ENCODE measurements at places on chromosomes 7 and 10.

DNA sequence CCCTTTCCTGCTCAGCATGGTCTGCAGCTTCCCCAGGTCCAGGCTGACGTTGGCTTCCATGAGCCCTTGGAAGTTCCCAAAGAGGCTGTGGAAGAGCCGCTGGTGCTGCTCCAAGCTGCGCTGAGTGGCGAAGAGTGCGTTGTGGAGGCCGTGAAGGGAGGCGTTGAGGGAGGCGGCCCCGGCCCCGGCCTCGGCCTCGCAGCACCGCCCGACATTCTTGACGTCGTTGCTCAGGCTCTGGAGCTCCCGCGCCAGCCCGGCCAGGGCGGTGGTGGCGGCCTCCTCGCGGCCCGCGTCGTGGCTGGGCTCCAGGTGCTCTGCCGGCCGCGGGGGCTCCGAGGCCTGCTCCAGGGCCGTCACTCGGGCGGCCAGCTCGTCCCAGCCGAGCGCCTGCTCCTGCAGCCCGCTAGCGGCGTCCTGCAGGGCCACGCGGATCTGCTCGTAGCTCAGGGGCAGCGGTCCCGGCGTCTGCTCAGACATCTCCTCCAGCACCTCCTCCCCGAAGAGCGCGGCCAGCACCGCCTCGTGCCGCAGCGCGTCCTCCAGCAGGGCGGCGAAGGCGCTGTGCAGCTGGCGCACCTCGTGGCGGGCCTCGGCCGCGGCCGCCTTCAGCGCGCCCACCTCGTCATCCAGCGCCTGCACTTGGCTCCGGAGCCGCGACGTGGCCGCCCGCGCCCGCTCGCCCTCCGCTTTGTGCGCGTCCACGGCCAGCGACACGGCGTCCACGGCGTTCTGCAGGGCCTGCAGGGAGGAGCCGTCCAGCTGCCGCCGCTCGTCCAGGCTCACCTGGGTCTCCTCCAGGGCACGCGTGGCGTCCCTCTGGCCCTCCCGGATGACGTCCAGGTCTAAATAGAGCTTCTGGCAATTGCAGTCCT, 14.7 kb downstream of the MMRN2 start:
- no peak for DNase-seq

- no peak for DNase-seq
These were observed 563.3 kb upstream of the POM121L12 start for GRCh38 chr7:52472006-52472620.

DNA sequence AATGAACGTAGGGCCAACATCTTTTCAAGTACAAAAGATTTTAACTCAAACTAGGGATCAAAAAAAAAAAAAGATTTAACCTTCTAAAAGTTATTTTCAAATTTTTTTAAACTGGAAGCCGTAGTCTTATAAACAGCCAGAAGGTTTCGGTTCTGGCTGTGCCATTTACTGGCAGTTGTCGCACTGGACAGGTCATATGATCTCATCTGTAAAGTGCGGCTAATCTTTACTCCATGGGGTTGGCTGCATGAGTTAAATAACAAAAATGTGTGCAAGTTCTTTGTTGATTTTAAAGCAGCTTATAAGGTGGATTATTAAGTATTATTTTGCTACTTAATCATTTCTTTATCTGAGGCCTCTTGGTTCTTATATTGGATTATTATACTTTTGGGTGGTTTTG, 36.6 kb downstream of the TRUB1 start:
- no peak for DNase-seq

- DNase-seq = no peak
These were observed 96.3 kb downstream of the PRPF18 start for GRCh38 chr10:13683017-13683416.

DNA sequence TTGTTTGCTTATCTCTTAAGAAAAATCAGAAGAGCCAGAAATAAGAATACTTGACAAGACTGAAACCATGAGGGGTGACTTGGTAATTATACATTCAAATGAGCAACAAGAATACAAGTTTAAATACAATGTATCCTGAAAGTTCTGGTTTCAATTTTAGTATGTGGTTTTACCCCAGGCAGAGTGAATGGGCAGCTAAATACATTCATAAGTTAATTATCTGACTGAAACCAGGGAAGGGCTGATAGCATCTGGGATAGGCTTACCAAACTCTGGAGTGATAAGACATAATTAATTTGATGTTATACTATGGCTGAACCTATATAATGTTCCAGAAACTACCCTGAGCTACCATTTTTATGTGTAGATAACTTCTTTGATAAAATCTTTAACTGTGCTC, 252.2 kb upstream of the PLXNA4 start:
- DNase-seq = no peak

- no peak for DNase-seq
These were observed 103.9 kb upstream of the LEP start for GRCh38 chr7:128137181-128137580.

- no peak for DNase-seq
These were observed 73.8 kb downstream of the SHOC2 start for GRCh38 chr10:110993024-110993693.

DNA sequence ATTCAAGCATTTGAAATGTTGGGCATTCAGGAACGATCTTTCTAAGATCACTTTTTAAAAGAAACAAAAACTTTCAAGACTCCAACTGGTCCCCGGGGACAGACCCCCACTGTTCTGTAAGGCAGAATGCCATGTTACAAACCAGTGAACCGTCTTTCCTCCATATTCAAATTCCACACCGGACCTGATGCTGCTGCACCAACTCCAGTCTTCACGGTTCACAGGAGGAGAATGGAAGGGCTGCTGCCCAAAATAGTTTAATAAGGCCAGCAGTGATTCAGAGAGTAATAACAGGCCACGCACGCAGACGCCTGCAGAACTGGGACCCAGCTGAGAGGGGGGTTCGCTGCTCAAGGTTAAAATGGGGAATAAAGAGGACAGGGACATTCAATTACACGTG, 47.2 kb downstream of the OSBPL3 start:
- no peak for DNase-seq

DNA sequence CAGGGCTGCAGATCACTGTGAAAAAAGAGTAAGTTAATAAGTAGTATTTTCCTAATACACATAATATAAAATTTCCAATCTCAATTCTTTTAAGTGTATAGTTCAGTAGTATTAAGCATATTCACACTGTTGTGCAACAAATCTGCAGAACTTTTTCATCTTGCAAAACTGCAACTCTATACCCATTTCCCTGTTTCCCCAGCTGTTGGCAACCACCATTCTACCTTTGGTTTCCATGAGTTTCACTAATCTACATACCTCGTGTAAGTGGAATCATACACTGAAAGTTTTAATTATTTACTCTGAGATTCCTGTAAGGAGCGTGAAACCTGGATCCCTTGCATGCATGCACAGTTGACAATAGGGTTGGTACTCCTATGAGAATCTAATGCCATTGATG, 155.4 kb downstream of the ZPBP start:
- no peak for DNase-seq

GRCh38 chr10:109282510-109282909, 640.8 kb downstream of the XPNPEP1 start:
- DNase-seq = no peak

DNA sequence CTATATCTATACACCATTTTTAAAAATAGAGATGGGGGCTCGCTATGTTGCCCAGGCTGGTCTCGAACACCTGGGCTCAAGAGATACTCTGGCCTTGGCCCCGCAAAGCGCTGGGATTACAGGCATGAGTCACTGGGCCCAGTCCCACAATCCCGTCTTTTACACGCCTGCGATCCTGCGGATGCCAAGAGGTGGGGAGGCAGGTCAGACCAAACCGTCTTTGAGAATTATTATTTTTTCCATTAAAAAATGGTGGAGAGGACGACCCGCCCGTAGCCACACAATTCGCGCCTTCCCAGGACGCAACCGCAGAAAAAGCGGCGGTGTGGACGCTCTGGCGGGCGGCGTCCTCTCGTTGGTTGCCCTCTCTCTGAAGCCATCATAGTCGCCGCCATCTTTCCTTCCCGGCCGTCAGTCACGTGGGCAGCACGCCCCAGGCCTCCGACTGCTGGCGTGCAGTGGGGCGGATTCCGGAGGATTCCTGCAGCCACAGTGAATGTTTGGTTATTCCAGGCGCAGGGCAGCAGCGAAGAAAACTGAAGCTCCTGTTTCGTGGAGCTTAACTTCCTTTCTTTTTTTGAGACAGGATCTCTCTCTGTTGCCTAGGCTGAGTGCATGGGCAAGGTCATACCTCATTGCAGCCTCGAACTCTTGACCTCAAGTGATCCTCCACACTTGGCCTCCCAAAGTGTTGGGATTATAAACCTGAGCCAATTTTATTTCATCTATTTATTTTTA, 9.9 kb upstream of the EPHB4 start:
- DNase-seq = peak; percentile 73

DNA sequence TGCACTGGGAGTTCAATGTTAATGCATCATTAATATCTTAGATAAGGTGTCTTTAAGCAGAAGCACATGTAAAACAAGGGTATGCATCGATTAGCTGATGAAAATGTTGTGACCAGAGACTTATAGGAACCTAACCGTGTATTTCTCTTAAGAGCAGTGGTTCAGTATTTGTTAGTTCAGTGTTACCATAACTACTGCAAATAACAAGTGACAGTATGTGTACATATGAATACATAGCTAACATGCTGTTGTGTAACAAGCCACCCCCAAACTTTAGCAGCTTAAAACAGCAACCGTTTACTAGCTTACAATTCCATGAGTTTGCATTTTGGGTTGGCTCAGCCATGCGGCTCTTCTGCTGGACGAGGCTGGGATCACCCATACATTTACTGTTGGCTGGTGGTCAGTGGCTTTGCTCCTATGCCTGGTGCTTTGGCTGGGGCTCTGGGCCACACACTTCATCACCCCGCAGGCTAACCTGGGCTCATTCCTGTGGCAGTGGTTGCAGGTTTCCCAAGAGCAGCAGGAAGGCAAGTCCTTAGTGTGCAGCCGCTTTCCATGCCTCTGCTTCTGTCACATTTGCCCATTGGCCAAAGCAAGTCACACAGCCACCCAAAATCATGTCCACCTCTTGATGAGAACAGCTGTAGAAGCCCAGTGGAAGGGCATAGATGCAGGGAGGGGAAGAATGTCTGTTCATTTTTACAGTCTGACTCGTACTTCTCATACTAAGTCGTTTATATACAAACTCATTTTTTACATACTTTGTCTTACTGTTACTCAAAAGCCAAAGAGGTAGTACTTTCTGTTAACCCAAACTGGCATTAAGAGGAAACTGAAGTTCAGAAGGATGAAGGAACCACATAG, 103.3 kb upstream of the GATA3 start:
- no peak for DNase-seq

- DNase-seq = no peak
These were observed 13.0 kb downstream of the AKR1D1 start for GRCh38 chr7:138089080-138089901.

DNA sequence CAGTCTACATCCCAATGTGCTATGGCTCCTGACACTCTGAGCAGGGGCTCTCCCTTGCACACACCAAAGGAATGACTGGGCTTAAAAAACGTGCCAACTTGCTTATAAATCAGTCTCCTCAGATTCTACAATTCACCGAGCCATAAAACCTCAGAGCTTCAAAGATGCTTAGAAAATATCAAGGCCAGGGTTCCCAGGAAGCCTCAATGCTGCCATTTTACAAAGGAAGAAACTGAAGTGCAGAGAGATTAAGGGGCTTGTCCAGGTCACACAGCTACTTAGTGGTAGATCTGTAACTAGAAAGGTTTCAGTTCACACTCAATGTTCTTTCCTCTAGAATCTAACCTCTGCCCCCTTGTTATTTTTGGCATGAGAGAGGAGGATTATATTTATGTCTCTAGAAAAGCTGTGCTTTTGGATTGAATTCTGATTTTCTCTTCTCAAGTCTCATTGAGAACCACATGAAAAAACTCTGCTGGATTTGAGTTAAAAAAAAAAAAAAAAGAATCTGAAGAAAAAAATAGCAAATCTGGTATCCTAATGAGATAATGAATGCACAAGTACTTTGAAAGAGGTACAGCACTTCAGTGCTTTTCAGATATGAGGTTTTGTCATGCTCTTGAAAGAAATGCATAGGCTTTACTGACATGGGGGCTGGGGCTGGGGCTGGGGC, 22.3 kb upstream of the TSPAN33 start:
- DNase-seq = peak; percentile 6

- DNase-seq = no peak
These were observed 13.5 kb upstream of the HIPK2 start for GRCh38 chr7:139791316-139791715.

- no peak for DNase-seq
These were observed 24.3 kb downstream of the PRLHR start for GRCh38 chr10:118571123-118571522.

DNA sequence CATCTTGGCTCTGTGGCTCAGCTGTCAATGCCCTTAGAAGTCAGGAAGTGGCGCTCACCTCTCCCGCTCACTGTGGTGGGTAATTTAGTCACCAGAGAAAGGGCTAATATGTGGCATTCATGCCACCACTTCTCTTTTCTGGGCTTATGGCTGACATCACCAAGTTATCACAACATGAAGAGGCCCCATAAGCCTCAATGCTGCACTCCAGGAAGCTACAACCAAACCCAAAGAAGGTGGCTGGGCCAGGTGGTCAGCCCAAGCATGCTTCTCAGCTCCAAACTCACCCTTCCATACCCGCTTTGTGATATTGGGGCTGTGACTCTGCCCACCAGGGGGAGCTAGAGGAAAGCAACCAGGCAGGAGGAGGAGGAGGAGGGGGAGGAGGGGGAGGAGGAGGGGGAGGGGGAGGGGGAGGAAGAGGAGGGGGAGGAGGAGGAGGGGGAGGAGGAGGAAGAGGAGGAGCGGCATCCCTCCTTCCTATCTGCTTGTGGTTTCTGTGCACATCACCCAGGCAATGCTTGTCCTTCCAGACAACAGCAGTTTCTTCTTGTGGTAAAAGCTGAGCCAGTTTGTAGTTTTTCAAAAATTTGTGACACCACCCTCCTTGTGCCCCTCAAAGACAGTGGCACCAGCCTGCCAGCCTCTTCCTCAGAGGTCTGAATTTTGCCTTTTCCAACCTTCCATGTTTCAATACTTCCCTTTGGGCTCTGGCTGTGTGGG, 42.1 kb downstream of the CYP26A1 start:
- DNase-seq = peak; percentile 54

DNA sequence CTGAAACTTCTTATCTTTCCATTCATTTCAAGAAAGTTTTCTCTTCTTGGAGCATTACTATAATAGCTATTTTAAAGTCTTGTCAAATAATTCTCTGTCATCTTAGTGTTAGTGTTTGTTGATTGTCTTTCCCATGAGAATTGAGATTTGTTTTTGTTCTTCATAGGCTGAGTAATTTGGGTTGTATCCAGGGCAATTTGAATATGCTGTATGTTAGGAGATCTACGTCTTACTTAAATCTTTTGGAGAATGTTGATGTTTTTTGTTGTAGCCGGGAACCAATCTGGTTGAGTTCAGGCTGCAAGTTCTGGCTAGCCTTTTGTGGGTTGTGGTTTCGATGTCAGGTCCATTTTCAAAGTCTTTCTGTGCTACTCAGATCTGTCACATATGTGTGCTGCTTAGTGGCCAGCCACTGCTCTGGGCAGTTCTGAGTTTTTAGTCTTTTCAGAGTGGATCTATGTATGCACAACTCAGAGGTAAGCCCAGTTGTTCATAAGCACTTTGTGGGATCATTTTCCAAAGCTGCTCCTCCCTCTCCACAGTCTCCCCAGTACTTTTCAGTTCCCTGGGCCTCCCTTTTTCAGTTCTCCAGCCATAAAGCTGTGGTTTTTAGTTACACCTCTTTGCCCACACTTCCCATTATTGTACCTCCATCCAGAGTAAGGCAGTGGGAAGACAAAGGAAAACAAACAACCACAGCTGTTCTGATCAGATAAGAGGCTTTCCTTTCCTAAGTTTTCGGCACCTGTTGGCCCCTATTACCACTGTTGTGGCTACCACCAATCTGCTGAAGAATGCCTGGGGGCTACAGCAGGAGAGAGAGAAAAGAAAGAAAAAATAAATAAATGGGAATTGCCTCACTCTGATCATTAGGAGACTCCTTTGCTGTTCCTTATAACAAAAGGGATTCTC, 4.7 kb upstream of the CCNJ start:
- no peak for DNase-seq

Measured in stimulated activated naive CD4-positive, alpha-beta T cell treated with Interleukin-2 at 50 U/mL for 16 hours (primary cell).